H7 (cell line): ENCODE measurements at places on chromosomes 6 and 20. TPM values are rescaled to one million over a fixed set of nuclear protein-coding genes. Genes with fewer than 3 reads are reported as not detected.

DNA sequence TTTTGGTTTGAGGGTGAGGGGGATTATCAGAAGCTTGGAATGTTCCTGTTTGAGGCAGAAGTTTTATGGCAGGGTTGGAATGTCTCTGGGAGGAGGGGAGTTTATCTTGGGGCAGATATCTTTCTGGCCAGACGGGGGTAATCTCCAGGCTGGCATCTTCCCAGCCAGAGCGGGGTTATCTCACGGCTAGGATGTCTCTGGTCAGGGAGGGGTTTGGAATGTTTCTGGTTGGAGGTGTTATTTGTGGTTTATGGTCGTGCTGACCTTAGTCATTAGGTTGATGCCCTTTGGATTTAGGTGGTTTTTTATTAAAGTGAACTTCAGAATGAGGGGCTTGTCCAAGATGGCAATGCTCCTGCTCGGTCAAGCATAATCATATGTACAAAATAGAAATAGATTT, 14.8 kb downstream of the PGK2 start:
- no peak for DNase-seq

GRCh38 chr6:6218759-6219085, 101.7 kb downstream of the F13A1 start:
- DNase-seq = no peak

- no peak for DNase-seq
Observed at GRCh38 chr6:30683980-30684338, 2.5 kb downstream of the PPP1R18 start.

DNA sequence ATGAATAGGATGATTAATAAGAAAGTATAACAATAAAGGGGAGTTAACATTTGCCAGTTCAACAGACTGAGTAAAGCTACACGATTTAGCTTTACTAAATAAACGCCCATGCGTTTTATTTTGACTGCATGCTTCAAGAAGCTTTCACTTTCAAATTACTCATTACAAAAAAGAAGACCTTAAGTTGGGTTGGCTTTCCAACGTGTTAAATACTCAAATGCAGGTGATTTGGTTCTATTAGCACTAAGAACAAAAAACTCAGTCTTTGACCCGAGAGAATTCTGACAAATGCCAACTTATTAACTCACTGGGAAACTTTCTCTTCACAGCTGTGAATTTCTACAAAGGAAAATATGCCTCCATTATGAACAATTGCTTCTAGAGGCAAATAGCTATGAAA, 24.8 kb downstream of the RNF146 start:
- no peak for DNase-seq

DNA sequence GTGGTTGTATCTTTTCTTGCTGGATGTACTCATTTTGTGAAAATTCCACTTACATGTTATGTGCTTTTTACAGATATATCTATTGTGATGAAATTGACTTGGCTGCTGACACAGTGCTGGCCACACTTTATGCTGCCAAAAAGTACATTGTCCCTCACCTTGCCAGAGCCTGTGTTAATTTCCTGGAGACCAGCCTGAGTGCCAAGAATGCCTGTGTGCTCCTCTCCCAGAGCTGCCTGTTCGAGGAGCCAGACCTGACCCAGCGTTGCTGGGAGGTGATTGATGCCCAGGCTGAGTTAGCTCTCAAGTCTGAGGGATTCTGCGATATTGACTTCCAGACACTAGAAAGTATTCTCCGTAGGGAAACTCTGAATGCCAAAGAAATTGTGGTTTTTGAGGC, 4.9 kb downstream of the BTBD3 start:
- DNase-seq = no peak

- DNase-seq = no peak
Observed at GRCh38 chr6:112330071-112330878, 16.9 kb upstream of the RFPL4B start.

- DNase-seq = peak; percentile 73
Observed at GRCh38 chr20:62063315-62063980, 2.2 kb downstream of the TAF4 start.

DNA sequence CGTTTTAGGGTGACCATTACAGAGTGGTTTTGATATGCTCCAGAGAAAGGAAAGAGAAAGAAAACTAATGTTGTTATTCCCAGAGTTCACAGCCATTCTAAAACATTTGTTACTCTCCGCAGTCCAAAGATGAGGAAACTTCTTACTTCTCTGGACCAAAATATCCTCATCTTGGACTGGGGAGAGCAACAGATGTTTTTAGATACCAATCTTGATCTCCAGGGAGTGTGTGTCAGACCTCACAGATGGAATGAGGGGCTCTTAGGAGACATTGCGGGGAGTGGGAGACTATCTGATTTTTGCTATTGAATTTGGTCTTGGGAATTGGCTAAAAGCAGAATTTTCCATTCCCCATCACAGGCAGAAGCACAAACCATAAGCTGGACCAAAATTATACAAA, 110.8 kb downstream of the TNFAIP3 start:
- no peak for DNase-seq

DNA sequence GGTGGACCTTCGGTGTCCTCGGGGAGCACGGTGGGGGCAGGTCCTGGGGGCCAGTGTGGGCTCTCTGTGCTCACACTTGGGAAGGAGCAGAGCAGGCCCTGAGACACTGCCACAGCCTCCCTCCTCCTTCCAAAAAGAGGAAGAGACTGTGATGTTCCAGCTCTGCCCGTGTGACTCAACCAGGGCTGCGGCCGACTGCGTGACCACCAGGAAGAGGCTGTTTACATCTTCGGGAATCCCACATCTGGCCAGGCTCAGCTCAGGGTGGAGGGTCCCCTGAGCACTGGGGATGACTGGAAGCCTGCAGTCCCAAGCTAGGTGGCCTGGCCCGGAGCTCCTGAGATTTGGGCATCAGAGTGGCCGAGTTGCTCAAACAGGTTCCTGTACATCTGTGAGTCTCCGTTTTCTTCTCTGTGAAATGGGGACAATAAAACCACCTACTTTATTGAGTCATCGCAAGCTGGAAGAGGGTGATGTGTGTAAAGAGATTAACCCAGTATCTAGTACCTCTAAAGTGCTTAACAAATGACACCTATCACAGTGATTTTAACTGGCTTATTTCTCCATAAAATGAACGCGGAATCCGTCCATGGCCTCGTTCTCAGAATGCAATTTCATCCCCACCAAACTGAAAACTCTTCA, 242.1 kb downstream of the DLL1 start:
- DNase-seq = no peak

- no peak for DNase-seq
Observed at GRCh38 chr20:1734269-1734858, 76.8 kb upstream of the SIRPG start.

DNA sequence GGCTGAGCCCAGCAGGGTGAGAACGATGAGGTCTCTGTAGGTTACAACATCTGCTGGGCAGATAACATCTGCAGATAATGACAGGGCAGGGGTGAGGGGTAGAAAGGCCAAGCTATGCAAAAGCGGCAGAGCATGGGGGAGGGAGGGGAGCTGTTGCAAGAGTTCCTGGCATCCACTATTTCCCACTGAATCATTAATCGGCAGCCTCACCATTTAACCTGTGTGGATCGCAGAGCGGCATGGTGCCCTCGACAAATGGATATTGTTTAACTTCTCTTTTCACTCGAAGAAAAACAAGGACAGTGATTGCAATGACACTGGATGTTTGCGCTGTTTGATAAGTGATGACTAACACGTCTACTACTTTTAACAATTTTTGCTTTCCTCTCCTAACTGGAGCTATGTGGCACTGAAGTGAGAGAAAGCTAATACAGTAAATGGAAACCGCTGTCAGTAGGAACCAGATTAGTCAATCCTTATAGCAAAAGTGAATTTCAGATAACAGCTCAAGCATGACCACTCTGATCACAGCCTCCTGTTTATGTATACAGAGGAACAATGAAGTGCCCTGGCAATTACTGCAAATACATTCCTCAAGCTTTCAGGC, 381.5 kb downstream of the TFAP2A start:
- peak; percentile 2 for DNase-seq

DNA sequence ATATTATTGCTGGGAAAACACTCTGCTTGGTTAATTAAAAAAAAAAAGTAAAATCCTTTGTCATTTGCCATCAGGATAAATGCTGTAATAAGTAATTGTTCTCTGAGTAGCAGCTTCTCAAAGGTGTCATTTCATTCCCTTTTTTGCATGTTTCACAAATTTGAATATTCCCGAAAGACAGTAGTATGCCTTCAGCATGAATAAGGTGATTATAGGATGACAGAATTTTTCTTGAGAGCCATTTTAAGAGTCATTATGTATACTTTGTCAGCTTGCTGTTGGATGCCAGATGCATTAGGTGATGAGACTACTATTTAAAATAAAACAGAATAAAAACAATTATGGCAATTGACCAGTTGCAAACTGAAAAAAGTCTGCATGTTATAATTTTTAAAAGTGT, 200.7 kb downstream of the HDGFL1 start:
- no peak for DNase-seq

GRCh38 chr6:167839343-167839742, 12.6 kb downstream of the AFDN start:
- no peak for DNase-seq

DNA sequence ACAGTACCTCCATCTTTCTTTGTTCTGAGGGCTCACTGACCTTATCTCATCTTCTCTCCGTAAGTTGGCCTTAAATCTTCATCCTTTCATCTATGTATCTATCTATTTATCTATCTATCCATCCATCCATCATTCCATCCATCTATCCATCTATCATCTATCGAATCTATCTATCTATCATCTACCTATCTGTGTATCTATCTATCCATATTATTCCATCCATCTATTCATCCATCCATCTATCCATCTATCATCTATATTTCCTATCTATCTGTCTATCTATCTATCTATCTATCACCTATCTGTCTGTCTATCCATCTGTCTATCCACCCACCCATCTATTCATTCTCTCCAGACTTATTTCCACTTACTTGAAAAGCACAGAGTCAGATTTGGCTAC, 147.3 kb upstream of the PMEPA1 start:
- DNase-seq = no peak

- no peak for DNase-seq
Observed at GRCh38 chr6:90068264-90068663, 174.0 kb downstream of the GJA10 start.

DNA sequence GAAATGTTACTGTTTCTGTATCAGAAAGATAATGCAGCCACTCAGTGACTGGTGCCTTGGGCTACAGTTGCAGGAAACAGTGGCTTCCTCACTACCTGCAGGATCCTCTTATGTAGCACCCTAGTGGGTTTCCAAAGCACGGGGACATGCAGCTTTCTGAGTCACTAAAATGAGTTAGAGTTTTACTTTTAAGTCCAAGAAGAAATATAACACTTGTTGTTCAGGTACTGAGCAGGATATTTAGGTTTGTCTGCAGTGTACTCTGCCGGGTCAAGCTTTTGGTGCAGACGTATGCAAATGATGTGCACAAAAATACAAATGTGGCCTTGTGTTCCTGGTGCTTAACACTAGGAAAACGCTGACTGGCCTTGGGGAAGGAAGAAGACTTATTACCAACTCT, 22.0 kb downstream of the ACSS1 start:
- DNase-seq = no peak

DNA sequence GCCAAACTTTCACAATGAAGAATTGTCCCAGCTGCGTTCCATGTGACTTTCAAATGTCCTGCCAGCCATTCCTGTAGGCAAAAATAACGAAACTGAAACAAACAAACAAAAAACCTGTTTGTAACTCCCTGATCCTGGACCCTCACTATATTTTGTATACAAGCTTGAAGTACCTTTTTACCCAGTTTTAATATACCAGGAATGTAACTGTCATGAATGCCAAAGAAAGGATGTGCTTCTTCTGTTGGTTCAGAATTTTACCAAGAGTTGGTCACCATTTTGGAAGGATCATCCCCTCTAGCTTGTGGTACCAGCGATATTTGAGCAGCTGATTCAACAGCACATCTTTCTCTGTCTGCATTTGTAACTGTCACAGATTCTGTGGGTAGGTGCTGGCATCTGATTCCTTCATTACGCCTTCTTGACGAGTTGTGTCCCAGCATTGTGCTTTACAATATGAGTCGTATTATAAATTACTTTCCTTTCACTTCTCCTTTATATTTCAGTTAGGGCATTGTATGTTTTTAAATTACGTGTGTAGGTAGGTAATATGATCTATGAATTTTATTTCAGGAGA, 93.9 kb downstream of the DLGAP4 start:
- DNase-seq = no peak

GRCh38 chr6:63660757-63661156, 25.2 kb downstream of the PHF3 start:
- DNase-seq = no peak

GRCh38 chr6:170207586-170208181, 83.2 kb downstream of the DLL1 start:
- DNase-seq = peak; percentile 50

DNA sequence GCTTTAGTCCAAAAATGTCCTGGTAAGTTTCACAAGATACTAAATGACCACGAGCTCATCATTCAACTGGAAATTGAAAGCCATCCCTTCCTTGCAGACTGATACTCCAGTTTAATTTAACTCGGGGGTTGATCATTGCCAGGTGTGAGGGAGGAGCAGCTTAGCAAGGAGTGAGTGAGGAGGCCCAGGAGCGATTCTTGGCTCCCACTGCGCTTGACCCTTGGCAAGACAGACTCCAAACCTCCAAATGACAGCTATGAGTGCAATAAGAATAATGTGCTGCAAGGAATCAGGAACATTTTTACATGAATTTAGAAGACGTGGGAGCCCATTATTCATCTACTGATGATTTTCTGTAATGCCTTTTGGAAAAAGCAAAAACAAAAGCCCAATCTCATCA, 64.9 kb downstream of the LAMA4 start:
- no peak for DNase-seq

- DNase-seq = no peak
Observed at GRCh38 chr20:38245753-38246152, 14.8 kb downstream of the KIAA1755 start.

- DNase-seq = peak; percentile 19
Observed at GRCh38 chr20:25453035-25453810, 45.8 kb downstream of the GINS1 start.

GRCh38 chr20:36277546-36277945, 28.6 kb upstream of the DLGAP4 start:
- peak; percentile 8 for DNase-seq

GRCh38 chr20:57587989-57588377, 27.1 kb downstream of the PCK1 start:
- no peak for DNase-seq

The SLC16A10 gene
- 5.1 and 7.9 TPM in 2 replicates for total RNA-seq

The NDRG3 gene
- total RNA-seq = 23.2 and 24.1 TPM in 2 replicates

The TOX2 gene
- 1.6 and 2.1 TPM in 2 replicates for total RNA-seq

The RRAGD gene
- 16.0 and 19.8 TPM in 2 replicates for total RNA-seq

The ENPP3 gene
- total RNA-seq = not detected in 2 replicates

The LST1 gene
- not detected in 2 replicates for total RNA-seq

The RRP36 gene
- 100 and 106 TPM in 2 replicates for total RNA-seq

The OTOR gene
- not detected in 2 replicates for total RNA-seq

The TMEM217 gene
- total RNA-seq = 0.14 TPM in 1 of 2 replicates, not detected in the other

The SEC23B gene
- total RNA-seq = 92.0 and 94.0 TPM in 2 replicates

The METTL24 gene
- 0.41 and 0.69 TPM in 2 replicates for total RNA-seq

The THBS2 gene
- total RNA-seq = 12.7 and 13.3 TPM in 2 replicates

The VSX1 gene
- total RNA-seq = not detected in 2 replicates

The EYA4 gene
- total RNA-seq = 0.10 and 0.30 TPM in 2 replicates

The FAM110A gene
- 5.5 and 9.9 TPM in 2 replicates for total RNA-seq

The COL19A1 gene
- not detected in 2 replicates for total RNA-seq

The AGPAT4 gene
- total RNA-seq = 10.4 and 15.6 TPM in 2 replicates

The RGS17 gene
- 3.8 and 4.8 TPM in 2 replicates for total RNA-seq

The PSORS1C1 gene
- total RNA-seq = 0.10 TPM in 1 of 2 replicates, not detected in the other

The SERPINB6 gene
- total RNA-seq = 26.8 and 34.1 TPM in 2 replicates

The CLVS2 gene
- 0.26 and 0.94 TPM in 2 replicates for total RNA-seq
